Caco-2 (cell line): ENCODE measurements at places on chromosomes 1 and 21. TPM values are rescaled to one million over a fixed set of nuclear protein-coding genes. Genes with fewer than 3 reads are reported as not detected.

Gene ZNF670
- 5.8 and 6.0 TPM in 2 replicates for total RNA-seq

Gene USP48
- 49.1 and 52.0 TPM in 2 replicates for total RNA-seq

Gene C1orf105
- 0.82 and 1.9 TPM in 2 replicates for total RNA-seq

Gene DTL
- 20.3 and 23.6 TPM in 2 replicates for total RNA-seq

- no peak for DNase-seq
- no peaks in the 10 kb centered on the region for H3K27me3 ChIP-seq
- no peaks in the 10 kb centered on the region for H3K4me1 ChIP-seq
These were observed 27.2 kb downstream of the TSEN15 start for GRCh38 chr1:184078564-184079249.

DNA sequence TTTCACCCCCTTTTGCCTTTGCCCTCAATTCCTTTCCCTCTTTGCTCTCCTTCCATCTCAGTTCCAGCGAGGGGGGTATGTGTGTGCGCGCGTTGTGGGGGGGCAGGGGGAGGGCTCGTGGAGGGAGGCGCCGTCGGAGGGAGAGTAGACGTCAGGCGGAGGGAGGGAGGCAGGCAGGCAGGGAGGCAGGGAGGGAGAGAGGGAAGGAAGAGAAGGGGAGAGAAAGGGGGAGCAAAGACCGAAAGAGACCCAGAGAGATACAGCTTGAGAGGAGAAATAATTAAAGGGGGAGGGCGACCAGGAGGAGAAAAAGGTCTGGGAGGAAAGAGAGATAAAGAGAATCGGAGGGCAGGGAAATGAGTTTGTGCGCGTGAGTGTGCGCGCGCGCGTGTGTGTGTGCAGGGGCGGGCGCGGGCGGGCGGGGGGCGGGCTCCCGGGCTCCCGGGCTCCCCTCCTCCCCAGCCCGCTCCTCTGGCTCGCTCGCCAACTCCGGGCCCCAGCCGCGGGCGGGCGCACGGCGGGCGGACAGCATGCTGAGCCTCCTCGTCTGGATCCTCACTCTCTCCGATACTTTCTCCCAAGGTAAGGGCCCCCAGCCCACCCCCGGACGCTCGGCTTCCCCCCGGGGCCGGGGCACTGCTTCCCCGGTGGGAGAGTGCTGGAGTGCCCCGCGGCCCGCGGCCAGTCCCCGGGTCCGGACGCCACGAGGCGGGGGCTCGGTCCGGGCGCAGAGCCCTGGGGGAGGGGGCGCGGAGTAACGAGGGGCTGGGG is at the start of gene KIRREL1:
Gene KIRREL1 (plus strand): TSS at position 499 of the 771 bp plus-strand sequence. CDS start 32 bp downstream, at position 531.
- H3K27me3 ChIP-seq, result no peaks in the 10 kb centered on the region
- peak within 1 kb of the TSS; percentile 80 for H3K4me3 ChIP-seq
- H3K36me3 ChIP-seq, result no peaks in the 10 kb centered on the region

GRCh38 chr1:183293241-183293640 is 107.2 kb downstream of the LAMC2 start:
- no peak overlapping the region for H3K4me3 ChIP-seq
- no peaks in the 10 kb centered on the region for H3K36me3 ChIP-seq
- DNase-seq, result no peak
- peaks cover 15% of the 10 kb centered on the region for H3K4me1 ChIP-seq
- H3K27ac ChIP-seq, result no peak overlapping the region

DNA sequence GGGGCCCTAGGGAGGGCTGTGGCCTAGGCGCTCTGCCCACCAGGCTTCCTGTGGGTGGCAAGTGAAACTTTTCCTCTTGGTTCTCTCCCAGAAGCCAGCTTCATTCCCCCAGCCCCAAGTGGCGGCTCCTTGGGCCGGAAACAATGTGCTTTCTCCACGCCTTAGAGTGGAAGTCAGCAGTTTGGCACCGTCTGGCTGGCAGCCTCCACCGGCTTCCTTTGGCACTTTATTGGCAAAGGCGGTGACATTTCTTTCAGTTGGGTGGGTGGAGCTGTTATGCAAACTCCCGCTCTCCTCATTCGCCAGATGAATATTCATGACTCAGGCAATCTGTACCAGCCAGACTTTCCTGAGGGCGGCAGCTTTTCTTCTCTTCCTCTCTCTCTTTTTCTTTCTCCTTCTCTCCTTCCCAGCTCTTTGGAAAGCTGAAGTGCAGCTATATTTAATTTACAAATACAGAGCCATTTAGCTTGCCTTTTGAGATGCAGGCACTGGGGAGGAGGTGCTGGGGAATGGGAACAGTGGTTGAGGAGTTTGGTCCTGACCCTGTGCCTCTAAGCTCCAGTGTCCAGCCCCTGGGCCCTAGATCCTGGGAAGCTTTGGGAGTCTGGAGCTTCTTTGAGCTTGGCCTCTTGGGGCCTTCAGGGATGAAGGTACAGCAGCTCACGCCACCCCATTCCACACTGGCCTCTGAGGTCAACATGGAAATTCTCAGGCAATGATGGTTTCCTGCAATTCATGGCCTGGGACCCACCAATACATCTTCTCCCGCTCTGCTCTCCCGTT is 67.8 kb upstream of the POU3F1 start:
- no peaks in the 10 kb centered on the region for H3K27me3 ChIP-seq
- no peak for DNase-seq
- H3K4me1 ChIP-seq, result no peaks in the 10 kb centered on the region
- H3K4me3 ChIP-seq, result no peak overlapping the region

- no peak overlapping the region for H3K27ac ChIP-seq
- DNase-seq, result no peak
- no peaks in the 10 kb centered on the region for H3K4me1 ChIP-seq
- peaks cover 1% of the 10 kb centered on the region; the same call in 1 of the 2 replicates for H3K27me3 ChIP-seq
These were observed 532 bp downstream of the ERO1B start for GRCh38 chr1:236281198-236281653.

DNA sequence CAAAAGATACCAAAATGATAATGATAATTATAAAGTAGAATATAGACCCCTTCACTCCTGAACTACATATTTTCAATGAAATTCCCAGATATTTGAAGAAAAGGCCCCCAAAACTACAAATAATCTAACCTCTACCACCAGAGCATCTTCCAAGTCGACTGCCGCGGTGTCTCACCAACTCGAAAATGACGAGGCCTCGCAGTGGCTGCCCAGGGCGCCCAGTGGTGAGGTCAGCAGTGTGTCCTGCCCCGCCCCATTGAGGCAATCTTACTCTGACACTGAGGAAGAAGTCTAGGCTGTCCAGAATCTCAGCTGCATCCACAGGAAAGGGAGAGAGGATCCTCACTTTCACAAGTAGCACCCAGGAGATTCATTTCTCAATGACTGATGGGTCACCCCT is 5.2 kb downstream of the DUSP10 start:
- no peaks in the 10 kb centered on the region for H3K27me3 ChIP-seq
- DNase-seq, result no peak
- no peaks in the 10 kb centered on the region for H3K4me1 ChIP-seq
- H3K4me3 ChIP-seq, result no peak overlapping the region
- no peak overlapping the region for H3K27ac ChIP-seq

- no peaks in the 10 kb centered on the region for H3K27me3 ChIP-seq
- DNase-seq, result no peak
- no peaks in the 10 kb centered on the region for H3K4me1 ChIP-seq
- H3K4me3 ChIP-seq, result no peak overlapping the region
- no peaks in the 10 kb centered on the region for H3K36me3 ChIP-seq
These were observed 379.4 kb downstream of the PLPP3 start for GRCh38 chr1:56199956-56200355.

GRCh38 chr1:182453631-182454030 is 3.7 kb downstream of the RGSL1 start:
- H3K4me1 ChIP-seq, result no peaks in the 10 kb centered on the region
- DNase-seq, result no peak
- no peaks in the 10 kb centered on the region for H3K27me3 ChIP-seq
- H3K4me3 ChIP-seq, result no peak overlapping the region

DNA sequence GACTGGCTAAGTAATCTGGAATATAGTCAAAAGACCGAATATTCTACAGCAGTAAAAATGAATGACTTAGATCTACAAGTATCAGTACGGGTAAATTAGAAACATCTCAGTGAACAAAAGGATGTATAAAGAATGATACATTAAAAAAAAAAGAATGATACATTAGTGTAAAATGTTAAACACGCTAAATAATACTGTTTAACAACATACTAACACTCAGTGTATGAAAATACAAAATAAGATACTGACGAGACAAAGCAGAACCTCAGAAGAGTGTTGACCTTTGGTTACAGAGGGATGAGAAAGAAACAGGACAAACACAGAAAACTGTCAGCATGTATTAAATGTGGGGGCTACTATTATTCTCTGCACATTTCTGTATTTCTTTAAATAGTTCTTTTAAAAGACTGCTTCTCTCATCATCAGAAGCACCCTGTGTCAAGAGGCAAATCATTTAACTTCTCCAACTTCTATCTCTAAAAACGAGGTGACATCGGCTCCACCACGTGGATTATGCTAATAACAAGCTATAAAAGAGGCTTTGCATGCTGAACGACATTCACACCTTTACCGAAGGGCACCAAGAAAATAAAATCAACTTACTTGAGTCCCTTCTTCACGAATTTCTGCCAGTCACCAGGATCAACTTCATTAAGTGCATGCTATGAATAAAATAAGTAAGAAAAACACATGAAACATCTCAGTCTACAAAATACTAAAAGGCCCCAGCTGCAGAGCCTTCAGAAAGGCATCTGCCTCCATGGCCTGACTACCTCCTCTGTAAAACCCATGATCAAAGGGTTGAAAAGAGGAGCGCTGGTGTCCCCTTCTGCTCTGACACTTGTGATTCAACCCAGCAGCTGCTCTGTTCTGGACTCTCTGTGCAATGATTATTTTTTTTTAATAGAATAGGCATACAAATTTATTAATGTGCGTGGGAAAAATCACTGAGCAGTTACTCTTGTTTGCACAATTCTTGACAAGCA is 42.5 kb downstream of the MRAP start:
- H3K27ac ChIP-seq, result no peak overlapping the region
- DNase-seq, result no peak
- H3K36me3 ChIP-seq, result no peaks in the 10 kb centered on the region; the same call in 1 of the 2 replicates
- H3K4me3 ChIP-seq, result no peak overlapping the region
- H3K4me1 ChIP-seq, result no peaks in the 10 kb centered on the region
- no peaks in the 10 kb centered on the region for H3K27me3 ChIP-seq

GRCh38 chr1:206486995-206487788 is 16.9 kb downstream of the IKBKE start:
- H3K4me1 ChIP-seq, result no peaks in the 10 kb centered on the region
- H3K36me3 ChIP-seq, result no peaks in the 10 kb centered on the region; the same call in 1 of the 2 replicates
- no peaks in the 10 kb centered on the region for H3K27me3 ChIP-seq
- no peak for DNase-seq
- no peak overlapping the region for H3K27ac ChIP-seq

DNA sequence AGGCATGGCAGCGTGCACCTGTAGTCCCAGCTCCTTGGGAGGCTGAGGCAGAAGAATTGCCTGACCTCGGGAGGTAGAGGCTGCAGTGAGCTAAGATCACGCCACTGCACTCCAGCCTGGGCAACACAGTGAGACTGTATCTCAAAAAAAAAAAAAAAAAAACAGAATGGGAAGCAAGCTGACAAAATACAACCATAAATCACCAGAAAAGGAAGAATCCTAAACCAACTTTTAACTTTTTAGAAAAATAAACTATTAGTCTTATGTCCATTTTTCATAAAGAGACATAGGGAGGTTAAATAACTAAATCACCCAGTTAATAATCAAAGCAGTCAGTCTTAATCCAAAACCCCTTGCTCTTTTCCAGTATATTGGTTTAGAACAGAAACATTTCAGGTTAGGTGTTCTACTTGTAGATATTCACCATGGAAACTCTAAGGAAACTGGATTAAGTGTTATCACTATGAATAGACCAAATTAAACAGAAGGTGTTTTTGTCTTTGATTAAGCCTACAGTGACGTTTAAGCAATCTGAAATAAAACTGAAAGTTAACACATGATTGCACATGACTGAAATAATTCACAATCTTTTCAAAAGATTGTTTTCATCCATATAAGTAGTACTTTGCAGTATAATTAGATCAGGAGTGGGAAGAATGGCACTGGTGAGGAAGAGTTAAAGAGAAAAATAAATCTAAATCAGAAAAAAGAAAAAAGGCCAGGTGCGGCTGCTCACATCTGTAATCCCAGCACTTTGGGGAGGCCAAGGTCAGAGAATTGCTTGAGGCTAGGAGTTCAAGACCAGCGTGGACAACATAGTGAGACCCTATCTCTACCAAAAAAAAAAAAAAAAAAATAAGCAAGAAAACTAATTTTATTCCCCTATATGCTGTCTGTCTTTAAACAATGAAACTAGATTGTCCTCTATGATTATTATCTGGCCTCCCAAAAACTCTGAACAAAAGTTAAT is 9.6 kb downstream of the CDC42BPA start:
- H3K27me3 ChIP-seq, result no peaks in the 10 kb centered on the region
- no peak overlapping the region for H3K4me3 ChIP-seq
- no peaks in the 10 kb centered on the region for H3K36me3 ChIP-seq
- no peaks in the 10 kb centered on the region; the same call in 1 of the 2 replicates for H3K4me1 ChIP-seq

GRCh38 chr1:109668123-109668775 is 392 bp downstream of the GSTM2 start:
- H3K4me3 ChIP-seq, result no peak overlapping the region
- H3K36me3 ChIP-seq, result no peaks in the 10 kb centered on the region
- H3K27me3 ChIP-seq, result no peaks in the 10 kb centered on the region
- no peaks in the 10 kb centered on the region for H3K4me1 ChIP-seq

DNA sequence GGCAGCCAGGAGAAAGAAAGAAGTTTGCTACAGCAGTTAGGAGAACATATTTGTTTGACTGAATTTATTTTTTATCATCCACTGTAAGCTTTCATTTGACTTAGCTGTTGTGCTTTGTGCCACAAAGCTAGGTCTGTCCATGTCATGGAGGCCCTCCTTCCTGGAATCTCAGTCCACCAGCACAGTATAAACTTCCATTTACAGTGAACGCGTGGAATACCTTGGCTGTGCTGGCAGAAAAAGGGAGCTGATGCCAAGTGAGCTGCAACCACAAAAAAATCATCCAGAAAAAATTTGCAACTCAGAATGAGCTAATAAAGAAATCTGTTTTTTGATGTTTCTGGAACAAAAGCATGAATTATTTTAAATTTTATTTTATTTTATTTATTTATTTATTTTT is 72.6 kb downstream of the ATP6V1G3 start:
- no peaks in the 10 kb centered on the region for H3K27me3 ChIP-seq
- H3K36me3 ChIP-seq, result no peaks in the 10 kb centered on the region
- H3K27ac ChIP-seq, result no peak overlapping the region

GRCh38 chr1:230867903-230868735 is at the start of gene C1orf198:
C1orf198 (minus strand) TSS chr1:230868521; CDS start chr1:230868512, 9 bp downstream.
- H3K27me3 ChIP-seq, result no peaks in the 10 kb centered on the region
- H3K4me1 ChIP-seq, result peaks cover 35% of the 10 kb centered on the region
- peak within 1 kb of the TSS; percentile 90 for H3K4me3 ChIP-seq
- peak within 1 kb of the TSS; percentile 97 for H3K27ac ChIP-seq
- DNase-seq, result peak; percentile 87

GRCh38 chr1:3030663-3031381 is 9.6 kb downstream of the ACTRT2 start:
- H3K27ac ChIP-seq, result no peak overlapping the region
- no peaks in the 10 kb centered on the region for H3K27me3 ChIP-seq
- no peaks in the 10 kb centered on the region for H3K4me1 ChIP-seq

- no peaks in the 10 kb centered on the region for H3K27me3 ChIP-seq
- DNase-seq, result peak; percentile 3
- H3K4me1 ChIP-seq, result no peaks in the 10 kb centered on the region
- H3K4me3 ChIP-seq, result no peak overlapping the region
- H3K36me3 ChIP-seq, result no peaks in the 10 kb centered on the region
These were observed 42.4 kb downstream of the PLPPR4 start for GRCh38 chr1:99306644-99307043.

DNA sequence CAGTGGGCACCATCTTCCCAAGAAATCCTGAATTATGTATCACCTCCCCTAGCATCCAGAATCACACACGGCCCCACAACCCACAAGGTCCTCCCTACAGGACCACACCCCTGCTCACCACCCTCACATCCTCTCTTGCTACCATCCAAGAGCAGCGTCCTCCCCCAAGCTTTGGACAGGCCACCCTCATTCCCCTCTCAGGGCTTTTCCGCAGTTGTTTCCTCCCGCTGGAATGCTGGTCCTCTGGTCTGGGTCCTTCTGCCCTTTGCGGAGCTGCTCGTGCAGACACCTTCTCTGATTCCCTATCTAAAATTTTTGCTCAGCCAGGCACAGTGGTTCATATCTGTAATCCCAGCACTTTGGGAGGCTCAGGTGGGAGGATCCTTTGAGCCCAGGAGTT is 56.5 kb downstream of the TOMM20 start:
- no peaks in the 10 kb centered on the region for H3K27me3 ChIP-seq
- DNase-seq, result no peak
- H3K36me3 ChIP-seq, result no peaks in the 10 kb centered on the region
